ENCODE measurements at places on chromosomes 4 and X.

DNA sequence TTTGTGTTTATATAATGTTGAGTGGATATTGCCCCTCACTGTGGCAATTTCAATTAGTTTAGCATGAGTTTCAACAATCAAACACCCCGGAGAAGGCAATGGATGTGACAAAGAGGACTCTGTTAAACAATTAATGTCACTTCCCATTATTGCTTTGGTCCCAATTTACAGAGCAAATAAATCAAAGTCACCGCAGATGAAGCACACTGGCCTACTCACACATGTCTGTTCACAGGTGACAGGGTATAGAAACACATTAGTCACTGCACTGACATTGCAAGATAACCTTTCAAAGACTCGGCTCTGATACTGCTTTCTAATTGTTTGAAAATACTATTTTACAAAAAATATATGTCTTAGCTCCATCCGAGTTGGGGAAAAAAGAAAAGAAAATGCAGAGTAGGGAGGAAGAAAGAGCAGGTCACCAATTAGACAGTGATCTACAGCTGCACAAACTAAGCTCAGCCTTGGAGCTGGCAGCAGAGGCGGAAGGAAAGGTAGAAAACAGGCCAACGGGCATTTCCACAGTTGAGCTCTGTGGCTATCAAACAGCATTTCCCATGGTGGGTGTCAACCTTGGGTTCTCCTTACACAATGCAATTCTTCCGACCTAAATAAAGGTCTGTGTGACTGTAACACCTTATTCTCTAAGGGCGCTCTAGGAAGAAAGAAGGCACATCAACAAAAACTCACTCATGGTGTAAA, 53.9 kb downstream of the PPARGC1A start:
- DNase-seq: no peak

DNA sequence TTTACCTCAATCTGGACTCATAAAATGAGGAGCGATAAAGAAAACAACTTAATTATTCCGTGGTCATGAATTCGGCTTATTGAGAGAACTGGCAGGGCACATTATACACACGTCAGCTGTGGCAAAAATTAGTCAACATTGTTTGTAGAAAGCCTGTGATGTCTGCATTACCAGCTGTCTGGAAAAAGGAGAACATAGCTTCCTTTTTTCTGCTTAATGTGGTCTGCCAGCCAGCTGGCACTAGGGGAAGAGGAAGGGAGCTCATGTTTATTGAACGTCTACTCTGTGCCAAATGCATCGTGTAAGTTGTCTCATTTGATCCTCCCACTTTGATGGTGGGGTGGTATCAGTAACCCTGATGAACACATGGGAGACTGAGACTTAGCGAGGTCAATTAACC, 367.6 kb downstream of the ARHGAP24 start:
- DNase-seq: peak; percentile 24

GRCh38 chr4:145868637-145869409, 69.8 kb downstream of the ZNF827 start:
- DNase-seq: no peak

- DNase-seq: no peak
These were observed 752.9 kb upstream of the CT83 start for GRCh38 chrX:117215683-117216082.

- DNase-seq: no peak
These were observed 25.2 kb downstream of the ARX start for GRCh38 chrX:24990535-24990934.

GRCh38 chrX:19811807-19812604, 75.4 kb downstream of the SH3KBP1 start:
- no peak for DNase-seq

DNA sequence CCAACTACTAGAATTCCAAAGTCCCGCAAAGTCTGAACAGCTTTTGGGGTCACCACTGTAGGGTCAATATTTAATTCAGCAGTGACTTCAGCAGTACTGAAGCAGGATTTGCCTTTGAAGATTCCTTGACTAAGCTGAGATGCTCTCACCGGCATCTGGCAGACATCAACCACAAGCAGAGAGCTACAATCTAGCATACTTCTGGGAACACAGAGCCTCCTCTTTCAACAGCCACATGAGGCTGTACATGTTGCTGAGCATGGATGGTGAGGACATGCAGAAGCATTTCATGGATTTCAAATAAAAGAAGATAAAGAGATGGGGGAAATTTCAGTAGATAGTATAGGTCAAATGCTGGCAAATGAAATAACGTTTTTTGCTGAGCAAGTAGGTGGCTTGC, 6.6 kb upstream of the ASB11 start:
- no peak for DNase-seq

- no peak for DNase-seq
These were observed 94.8 kb downstream of the TET2 start for GRCh38 chr4:105241451-105241850.

DNA sequence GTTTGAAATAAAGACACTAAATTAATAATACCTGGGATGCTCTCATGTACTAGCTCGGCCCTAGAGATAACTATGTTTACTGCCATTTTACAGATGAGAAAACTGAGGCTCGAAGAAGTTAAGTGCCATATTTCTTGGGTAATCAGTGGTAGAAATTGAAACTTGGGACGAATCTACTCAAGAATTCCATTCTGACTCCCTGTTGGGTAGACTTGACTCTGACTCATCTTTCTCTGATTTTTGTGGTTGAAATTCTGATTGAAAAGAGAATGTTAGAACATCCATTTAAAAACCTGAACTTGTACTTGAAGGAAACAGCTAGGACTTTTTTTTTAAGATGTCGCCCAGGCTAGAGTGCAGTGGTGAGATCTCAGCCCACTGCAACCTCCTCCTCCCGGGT, 50.1 kb upstream of the NSUN7 start:
- DNase-seq: no peak

DNA sequence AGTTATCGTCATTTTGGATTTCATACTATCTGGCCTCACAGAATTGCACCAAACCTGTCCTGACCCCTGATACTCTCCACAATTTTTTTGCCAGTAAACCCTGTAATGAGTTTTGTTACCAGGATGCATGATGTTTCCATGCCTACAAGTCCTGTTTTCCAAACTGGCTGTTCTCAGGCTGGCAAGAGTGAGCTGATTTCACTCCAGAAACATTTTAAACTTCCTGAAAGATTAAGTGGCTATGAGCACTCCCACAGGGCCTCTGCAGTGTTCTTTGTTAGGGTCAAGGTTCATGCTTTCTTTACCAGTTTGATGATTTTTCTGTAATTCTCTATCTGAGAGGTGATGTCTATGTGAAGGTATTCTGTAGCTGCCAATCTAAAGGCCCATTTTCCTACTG, 31.7 kb upstream of the PDLIM3 start:
- DNase-seq: no peak

DNA sequence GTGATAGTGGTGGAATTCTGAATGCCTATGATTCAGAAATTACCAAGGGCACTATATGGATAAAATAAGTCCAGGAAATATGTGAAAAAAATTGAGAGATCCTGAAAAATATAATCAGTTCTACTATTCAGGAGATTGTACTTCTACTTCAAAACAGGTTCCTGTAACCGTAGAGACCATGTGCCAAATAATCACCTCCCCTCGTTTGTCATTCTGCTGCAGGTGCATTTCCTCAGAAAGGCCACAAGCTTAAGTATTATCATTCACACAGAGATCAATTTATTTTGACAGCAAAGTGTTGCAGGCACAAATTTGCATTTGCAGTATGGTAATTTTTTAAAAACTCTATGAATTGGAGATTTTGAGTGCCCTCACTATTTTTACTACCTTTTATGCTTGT, 1000.0 kb downstream of the CCSER1 start:
- DNase-seq: no peak

GRCh38 chr4:7956270-7956808, 16.7 kb upstream of the AFAP1 start:
- no peak for DNase-seq

DNA sequence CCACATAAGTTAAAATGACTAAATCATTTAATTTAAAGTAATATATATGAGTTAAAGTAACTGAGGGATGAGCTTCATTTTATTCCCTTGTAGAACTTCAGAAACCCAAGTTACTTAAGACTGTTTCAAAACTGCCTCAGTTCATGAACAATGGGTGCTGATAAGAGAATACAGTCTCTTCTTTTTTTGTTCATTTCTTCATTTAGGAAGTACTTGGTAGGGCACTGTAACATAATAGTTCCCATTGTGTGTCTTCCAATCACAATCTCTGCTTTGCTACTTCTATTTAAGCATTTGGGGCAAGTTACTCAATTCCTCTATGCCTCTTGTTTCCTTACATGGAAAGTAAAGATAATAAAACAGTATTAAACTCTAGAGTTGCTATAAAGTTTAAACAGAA, 50.4 kb downstream of the HHIP start:
- DNase-seq: no peak

GRCh38 chr4:151276787-151277562, at the start of gene PRSS48:
Gene PRSS48, plus strand, starts transcription at chr4:151277161. Its CDS starts 12 bp downstream, at chr4:151277173.
- DNase-seq: no peak

DNA sequence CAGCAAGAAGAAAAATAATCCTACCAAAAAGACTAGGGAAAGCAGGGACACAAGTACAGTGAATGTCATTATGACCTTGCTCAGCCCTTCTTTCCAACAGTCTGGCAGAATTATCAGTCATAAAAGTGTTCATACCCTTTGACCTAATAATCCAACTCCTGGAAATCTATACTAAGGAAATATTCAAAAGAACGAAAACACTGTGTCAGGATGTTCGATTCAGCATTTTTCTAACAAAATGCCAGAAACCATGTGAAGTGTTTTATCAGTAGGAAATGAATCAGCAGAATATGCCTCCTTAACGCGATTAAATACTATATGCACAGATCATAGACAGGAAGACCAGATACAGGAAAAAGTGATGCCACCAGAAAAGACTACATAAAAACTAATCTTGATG, 16.2 kb upstream of the S100G start:
- no peak for DNase-seq

DNA sequence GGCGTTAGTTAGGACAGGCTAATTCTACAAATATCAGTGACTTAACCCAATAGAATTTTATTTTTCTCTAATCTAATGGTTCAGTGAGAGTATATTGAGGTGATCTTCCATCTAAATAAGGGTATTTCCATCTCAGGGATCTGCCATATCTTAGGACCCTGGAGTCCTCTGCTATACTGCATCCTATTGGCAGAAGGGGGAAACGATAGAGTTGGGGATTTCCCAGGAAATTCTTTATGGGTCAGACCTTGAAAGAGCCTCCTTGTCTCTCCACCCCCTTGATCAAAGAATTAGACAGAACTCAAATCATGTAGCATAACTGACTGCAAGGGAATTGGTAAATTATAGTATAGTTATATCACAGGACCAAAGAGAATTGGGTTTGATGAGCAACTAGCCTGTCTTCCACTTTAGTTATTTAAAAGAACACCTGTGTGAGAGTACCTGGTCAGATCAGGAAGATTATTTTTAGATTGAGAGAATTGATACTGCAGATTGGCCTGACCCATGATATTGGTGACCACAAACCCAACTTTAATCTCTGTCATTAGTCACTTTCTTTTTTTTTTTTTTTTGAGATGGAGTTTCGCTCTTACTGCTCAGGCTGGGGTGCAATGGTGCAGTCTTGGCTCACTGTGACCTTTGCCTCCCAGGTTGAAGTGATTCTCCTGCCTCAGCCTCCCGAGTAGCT, 25.6 kb downstream of the SMARCA5 start:
- DNase-seq: no peak

- DNase-seq: no peak
These were observed 19.4 kb downstream of the RPS6KA6 start for GRCh38 chrX:84168574-84168973.

DNA sequence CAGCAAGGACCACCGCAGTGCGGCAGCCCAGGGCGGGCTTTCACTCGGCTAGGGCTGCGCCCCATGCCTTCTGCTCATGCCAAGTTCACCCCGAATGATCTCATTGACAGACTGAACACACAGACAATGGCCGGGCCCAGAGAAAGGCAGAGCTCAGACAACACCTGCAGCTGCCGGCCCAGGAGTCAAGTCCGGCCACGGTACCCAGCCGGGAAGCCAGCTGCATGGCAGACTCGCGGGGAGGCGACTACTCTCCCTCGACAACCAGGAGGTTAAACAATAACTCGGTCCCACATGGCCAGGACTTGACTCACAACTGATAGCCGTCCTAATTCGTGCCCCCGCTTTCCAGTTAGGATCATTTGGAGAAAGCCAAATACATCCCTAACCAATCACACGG, 50.4 kb downstream of the ABLIM2 start:
- DNase-seq: no peak

All from memory B cell (primary cell).